ENCODE measurements at places on chromosomes 1 and 21.

DNA sequence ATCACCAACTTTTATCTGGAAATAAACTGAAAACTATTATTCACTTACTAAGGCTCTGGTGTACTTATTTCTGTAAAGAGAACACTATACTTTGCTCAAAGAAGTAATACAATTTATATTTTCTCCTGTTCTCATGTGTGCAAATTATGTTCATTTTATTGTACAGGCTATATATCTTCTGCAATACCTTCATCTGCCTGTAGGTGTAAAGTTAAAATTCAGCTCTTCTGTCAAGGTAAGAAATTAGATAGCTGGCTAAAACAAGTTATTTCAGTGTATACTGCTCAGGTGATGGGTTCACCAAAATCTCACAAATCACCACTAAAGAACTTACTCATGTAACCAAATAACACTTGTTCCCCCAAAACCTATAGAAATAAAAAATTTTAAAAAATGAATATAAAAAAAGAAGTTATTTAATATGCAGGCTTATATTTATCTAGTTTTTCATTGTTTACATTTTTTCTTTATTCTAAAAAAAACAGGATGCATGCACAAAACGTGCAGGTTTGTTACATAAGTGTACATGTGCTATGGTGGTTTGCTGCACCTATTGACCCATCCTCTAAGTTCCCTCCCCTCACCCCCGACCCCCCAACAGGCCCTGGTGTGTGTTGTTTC lies 81.5 kb downstream of the PTGER3 start:
- DNase-seq = no peak

- no peak for DNase-seq
Observed at GRCh38 chr1:22518379-22518778, 44.9 kb upstream of the EPHA8 start.

DNA sequence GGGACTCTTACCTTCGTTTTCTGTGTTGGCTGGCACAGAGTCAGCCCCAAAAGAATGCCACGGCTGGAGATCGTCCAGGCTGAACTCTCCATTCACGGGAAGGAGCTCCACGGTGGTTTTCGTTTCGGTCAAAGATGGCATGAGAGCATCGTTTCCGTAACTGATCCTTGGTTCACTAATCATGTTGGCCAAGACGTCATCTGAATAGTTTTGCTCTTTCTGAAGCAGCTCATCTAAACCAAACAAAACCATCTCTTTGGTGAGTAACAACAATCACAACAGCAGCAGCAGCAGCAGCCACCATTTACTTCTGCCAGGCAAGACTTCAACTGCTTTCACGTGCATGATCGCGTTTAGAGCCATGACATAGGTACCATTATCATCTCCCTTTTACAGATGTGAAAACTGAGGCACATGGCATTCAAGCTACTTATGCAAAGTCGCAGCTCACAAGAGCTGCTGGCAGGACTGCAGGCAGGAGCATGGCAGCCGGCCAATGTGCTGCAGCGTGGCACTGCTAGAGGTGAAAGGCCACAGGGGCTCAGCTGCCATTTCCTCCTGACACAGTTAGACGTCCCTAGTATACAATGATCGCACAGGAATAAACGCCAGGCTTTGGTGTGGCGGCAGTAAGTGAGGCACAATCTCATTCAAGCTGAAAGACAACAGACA lies 177.1 kb downstream of the GABPA start:
- DNase-seq = no peak

DNA sequence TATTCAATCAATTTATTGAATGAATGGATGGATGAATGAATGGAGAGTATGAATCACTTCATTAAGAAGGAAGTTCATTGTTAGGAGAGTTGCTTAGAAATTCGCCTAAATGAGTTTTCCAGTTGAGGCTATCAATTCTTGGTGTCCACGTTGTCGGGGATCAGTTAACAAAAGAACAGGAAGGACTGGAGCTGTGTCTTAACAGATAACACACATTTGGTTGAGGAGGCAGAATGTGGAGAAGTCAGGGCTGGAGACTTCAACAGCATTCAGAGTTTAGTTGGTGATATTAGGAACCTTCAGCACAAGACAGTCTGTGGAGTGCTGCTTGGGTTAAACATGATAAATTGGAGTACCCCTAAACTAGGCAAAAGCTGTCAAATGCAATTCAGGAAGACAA lies 33.7 kb downstream of the ZBTB18 start:
- no peak for DNase-seq

DNA sequence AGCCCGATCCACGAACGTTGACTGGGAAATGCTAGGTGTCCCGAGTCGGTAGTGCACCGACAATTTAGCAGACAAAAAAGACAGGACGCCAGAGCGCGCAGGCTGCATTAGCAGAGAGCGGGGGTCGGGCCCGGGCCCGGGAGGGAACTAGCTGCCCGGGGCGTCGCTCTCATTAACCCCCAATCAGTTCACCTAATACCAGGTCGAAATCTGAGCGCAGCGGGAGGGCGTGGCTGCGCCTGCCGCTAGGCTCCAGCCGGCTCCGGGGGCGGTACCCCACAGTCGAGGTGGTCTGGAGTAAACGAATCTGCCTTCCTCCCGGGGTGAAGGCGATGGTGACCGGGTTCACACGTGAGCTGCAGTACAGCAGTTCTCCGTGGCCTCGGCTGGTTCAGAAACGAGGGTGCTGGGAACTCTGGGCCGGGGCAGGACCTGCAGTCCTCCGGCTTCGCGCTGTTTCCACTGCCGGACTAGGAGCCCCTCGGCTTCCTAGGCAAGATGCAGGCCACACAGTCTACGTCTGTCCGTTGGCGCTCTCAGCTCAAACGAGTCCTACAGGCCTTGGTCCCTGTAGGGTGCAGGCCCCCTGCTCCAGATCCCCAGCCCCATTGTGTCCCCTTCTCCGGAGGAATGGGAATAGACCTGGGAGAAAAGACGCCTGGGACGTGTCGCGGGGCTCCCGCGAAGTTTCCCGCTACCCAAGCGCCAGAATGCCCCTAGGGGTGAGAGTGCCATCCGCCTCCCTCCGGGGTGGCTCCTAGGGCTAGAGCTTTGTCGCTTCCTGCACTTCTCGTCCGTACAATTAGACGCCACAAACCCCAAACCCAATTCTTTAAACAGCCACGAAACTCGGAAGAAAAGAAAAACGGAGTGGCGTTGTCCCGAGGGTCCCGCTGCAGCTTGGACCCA lies 2.0 kb downstream of the GFI1 start:
- peak; percentile 29 for DNase-seq

DNA sequence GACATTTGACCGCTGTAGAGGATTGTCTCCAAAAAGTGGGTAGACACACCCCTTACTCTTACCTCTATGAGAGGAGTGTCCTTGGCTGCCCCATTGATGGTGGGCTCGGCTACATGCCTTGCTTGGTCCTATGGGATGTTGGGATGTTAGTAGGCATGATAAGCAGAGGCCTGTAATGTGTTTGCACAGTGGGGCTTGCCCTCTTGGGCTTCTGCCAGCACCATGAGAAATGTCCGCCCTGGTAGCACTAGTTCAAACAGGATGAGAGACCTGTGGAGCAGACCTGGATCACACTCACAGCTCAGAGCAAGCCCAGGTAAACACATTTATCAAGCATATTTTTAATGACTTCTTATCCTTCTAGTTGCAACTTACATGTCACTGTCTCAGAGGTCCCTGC lies 54.2 kb downstream of the SH3GLB1 start:
- DNase-seq = no peak

DNA sequence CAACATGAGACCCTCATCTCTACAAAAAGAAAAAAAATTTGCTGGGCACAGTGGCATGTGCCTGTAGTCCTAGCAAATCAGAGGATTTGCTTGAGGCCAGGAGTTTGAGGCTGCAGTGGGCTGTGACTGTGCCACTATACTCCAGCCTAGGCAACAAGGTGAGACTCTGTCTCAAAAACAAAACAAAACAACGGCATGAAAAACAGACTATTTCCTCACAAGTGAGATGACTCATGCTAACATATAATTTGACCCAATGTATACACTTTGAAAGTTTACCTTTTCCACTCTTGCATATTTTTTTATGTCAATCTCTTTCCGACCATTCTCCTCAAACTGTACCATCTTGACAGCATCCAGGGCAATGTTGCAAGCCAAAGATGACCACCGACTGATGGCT lies 17.5 kb downstream of the CCT3 start:
- no peak for DNase-seq

GRCh38 chr1:234600418-234601281 lies 9.3 kb downstream of the IRF2BP2 start:
- DNase-seq = no peak

DNA sequence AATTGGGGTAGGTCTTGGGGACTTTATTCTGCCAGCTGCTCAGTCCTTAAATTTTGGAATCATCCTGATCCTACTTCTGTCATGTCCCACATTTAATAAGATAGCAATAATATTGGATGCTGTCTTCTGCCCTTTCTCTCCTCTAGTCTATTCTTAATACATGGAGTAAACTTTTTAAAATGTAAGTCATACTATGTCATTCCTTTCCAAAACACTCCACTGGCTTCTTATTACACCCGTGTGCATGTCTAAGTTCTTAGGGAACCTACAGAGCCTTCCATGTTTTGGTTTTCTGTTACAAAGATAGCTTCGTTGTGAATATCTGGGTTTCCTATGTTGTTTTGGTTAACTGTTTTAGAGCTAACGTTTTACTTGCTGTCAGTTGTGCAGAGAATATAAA lies 35.1 kb downstream of the USP25 start:
- no peak for DNase-seq

- DNase-seq = no peak
Observed at GRCh38 chr21:23686737-23687523, 1920.4 kb downstream of the MRPL39 start.

DNA sequence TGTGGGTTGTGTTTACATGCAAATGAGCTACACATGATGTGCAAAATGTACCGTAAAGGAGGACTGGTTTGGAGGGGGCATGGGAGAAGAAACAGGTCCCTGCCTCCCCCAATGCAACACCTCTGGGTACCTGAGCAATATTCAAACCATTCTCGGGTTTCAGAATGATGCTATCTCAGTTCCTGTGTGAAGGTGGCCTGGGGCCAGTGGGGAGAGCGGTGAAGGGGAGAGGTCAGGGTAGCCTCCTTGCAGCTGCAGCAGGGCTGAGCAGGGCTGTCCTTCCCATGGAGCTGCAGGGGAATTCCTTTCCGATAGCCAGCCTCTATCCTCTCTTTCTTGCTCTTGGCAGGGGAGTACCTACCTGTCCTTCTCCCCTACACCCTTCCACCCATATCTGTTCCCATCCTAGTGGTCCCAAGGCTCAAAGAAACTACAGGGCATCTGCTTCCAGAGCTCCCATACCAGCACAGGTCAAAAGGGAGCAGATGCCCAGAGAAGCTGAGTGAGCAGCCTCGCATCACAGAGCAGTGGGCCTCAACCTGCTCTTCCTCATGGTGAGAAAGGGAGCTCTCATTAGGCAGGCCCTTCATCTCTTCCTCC lies 11.9 kb downstream of the MEF2D start:
- DNase-seq = peak; percentile 58

- peak; percentile 85 for DNase-seq
Observed at GRCh38 chr1:110102081-110102480, 10.2 kb upstream of the UBL4B start.

GRCh38 chr1:50976890-50977574 lies 7.0 kb downstream of the CDKN2C start:
- no peak for DNase-seq

DNA sequence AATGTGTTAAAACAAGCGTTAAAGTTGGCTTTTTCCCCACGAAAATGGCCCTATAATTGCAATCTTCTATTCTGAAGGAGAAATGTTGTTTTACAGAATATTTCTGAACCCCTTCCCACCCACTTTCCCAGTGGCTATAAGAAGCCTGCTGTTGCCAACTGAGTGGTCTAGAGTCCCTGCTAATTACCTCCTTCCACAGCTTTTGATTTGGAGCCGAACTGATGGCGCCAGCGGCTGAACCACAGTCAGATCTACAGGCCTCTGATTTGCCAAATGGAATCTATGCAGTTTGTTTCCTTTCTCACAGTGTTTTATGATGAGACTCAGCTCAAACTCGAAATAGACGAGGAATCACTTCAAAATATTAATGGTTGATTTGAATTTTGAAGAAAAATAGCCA lies 76.0 kb upstream of the C1orf105 start:
- no peak for DNase-seq

- DNase-seq = no peak
Observed at GRCh38 chr1:6984986-6985385, 199.7 kb downstream of the CAMTA1 start.

- no peak for DNase-seq
Observed at GRCh38 chr1:154154534-154155191, at the start of gene NUP210L. TSS of gene NUP210L (minus strand) at chr1:154155073.

DNA sequence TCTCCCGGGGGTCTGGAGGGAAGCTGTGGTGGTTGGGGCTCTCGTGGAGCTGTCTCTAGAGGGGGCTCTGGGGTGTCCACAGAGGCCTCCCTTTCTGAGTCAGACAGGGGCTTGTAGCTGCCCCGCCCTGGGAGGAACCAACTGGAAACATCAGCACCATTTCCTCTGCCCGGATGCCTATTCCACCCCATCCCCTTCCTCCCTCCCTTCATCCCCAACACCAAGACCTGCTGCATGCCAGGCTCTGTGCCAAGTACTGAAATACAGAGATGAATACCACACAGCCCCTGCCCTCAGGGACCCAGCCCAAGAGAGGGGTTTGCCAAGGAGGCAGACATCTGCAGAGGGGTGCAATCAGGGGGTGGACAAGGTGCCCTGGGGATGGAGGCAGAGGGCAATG lies 125.6 kb upstream of the ADAR start:
- DNase-seq = no peak

DNA sequence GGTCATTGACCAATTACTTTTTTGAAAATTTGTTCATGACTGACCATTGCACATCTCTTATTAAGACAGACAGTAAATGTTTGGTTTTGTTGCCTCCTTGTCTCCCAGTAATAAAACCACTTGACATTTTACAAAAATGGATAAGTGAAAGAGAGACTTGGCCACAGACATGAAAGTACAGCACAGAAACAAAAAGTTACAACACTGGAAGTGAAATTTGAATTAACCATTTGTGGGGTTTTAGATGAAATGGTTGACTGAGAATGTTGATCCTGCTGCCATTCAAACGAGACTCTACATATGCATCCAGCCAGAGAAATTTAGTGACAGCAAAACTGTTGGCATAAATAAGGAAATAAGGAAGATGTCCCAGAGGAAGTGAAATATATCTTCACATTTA lies 79.3 kb upstream of the B3GALT2 start:
- DNase-seq = no peak

- no peak for DNase-seq
Observed at GRCh38 chr1:162463021-162463420, 34.6 kb upstream of the UHMK1 start.

DNA sequence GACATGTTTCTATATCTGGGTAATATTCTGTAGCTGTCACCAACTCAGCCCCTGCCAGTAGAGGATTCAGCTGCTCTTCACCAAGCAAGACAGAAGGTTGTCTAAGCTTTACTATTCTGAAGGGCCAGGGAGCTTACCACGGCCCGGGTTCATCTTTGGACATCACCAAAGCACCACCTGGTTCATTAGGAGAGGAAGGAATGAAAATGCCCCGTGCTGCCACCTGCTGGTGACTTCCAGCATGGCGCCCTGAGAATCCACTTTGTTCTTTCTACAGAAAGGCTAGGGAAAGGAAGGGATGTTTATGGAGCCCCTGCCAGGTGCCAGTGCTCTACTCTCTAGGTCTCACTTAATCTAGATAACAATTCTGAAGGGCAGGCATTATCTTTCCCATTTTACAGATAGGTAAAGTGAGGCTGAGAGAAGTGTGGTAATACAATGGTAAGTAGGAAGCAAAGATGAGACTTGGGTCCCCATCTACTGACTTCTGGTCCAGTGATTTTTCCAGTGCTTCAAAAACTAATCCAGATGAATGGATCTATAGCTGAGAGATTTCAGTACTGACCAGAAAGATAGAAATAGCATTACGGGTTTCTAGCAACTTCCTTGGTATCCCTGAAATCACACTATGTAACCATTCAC lies 79.5 kb downstream of the BEND5 start:
- DNase-seq = no peak

All from PC-9 (cell line).